ENCODE measurements at places on chromosomes 7 and 10.
A peak's percentile ranks its signal among the peaks of the same experiment; 100 is the strongest.

- H3K36me3 ChIP-seq, result peaks cover 37% of the 10 kb centered on the region
- H3K27me3 ChIP-seq, result no peaks in the 10 kb centered on the region
- H3K27ac ChIP-seq, result no peak overlapping the region
- H3K4me1 ChIP-seq, result peaks cover 11% of the 10 kb centered on the region
These were observed 89.7 kb downstream of the ATE1 start for GRCh38 chr10:121838149-121838548.

DNA sequence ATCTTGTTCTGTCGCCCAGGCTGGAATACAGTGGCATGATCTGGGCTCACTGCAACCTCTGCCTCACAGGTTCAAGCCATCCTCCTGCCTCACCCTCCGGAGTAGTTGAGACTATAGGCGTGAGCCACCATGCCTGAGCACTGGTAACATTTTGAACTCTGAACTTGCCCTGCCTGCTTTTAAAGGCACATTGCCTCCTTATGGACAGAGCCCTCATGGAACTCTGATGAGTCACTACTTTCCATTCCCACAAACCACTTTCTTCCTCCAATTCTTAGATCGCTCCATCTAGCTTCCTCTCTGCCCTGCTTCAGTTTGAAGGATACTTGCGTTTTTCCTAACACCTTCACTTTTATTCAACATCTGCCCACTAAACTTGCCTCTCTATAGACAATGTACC, 38.1 kb downstream of the PRPS1L1 start:
- no peak for DNase-seq
- H3K4me1 ChIP-seq, result no peaks in the 10 kb centered on the region
- H3K27me3 ChIP-seq, result no peaks in the 10 kb centered on the region
- H3K4me3 ChIP-seq, result no peak overlapping the region
- H3K36me3 ChIP-seq, result no peaks in the 10 kb centered on the region
- H3K27ac ChIP-seq, result no peak overlapping the region

DNA sequence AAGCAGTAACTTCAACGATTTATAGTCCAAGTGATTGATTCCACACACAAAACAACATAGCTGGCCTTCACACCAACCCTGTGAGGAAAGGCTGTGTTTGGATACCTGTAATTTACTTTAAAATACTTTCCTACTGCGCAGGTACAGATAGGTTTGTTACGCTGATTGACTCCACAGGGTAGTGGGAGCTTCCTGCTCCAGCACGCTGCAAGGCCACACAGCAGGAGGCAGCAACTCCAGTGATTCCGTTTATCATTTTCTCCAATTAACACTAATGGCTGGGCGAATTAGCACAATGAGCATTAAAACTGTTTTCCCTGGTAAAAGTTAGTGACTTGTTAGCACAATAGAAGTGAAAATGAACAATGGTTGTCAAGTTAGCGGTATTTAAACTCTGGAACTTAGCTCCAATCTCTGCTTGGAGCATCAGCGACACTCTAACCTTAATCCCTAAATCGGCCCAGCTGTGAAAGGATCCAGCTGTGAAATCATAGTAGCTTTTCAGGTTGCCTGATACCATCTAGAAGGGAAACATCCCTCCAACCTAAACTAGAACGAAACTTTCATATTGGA, 959 bp downstream of the DCLRE1C start:
- H3K27me3 ChIP-seq, result no peaks in the 10 kb centered on the region
- peaks cover 38% of the 10 kb centered on the region for H3K36me3 ChIP-seq
- H3K4me3 ChIP-seq, result peak overlapping the region; percentile 64
- H3K27ac ChIP-seq, result peak overlapping the region; percentile 96
- H3K4me1 ChIP-seq, result peaks cover 46% of the 10 kb centered on the region

- no peak for DNase-seq
- no peaks in the 10 kb centered on the region for H3K36me3 ChIP-seq
- no peaks in the 10 kb centered on the region for H3K4me1 ChIP-seq
- no peak overlapping the region for H3K27ac ChIP-seq
These were observed 170.0 kb downstream of the ELAPOR2 start for GRCh38 chr7:86889501-86889900.

DNA sequence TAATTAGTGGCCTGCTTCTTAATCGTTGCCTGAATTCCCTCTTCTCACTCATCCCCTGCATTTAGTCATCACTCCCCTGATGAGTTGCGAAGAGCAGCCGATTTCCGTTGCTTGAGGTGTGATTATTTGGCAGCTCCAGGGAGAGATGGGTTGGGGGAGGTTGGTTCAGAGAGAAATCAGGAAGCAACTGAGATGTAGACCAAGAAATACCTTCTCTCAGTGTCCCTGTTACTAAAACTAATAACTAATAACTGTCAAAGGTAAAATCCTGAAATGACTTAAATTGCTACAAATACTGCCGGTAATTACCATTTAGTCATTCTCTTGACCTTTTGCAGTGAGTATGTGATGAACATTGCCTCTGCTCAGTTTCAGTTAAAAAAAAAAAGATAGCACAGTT, 76.9 kb downstream of the ELMO1 start:
- H3K4me3 ChIP-seq, result no peak overlapping the region
- H3K4me1 ChIP-seq, result no peaks in the 10 kb centered on the region
- H3K36me3 ChIP-seq, result no peaks in the 10 kb centered on the region

DNA sequence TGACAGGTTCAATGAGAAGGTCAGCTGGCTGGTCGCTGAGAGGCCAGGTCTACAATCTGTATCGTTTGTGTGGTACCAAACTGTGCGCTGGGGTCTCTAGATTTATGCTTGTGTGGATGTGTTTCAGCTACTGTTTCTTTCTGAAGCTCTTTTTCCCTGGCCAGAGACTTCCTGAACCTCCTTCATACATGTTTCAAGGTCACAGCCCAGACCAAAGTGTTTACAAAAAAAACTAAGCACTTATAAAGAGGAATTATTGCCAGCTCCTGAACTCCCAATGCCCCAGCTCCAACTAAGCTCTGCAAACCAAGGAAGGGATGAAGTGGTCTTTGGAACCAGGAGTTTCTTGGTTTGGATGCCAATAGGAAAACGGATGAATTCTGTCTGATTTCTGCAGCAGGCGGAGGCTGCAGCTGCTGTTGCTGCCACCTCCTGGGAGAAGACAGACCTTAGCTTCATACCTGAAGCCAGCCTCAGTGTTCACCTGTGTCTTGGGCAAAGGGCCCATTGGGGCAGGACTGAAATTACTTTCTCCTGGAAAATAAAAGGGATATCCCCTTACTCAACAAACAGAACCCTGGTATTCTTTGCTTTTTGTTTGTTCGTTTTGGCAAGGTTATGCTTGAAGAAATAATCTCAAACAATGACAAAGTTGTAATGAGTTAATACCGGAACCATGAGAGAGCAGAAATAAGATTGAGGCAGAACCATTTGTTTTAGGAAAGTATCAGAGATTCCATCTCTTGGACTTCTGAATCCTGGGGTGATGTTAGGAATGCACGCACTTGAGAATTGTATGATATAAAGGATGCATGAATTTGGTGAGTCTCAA, 24.6 kb upstream of the MKLN1 start:
- no peak for DNase-seq
- H3K4me1 ChIP-seq, result no peaks in the 10 kb centered on the region
- no peaks in the 10 kb centered on the region for H3K36me3 ChIP-seq

DNA sequence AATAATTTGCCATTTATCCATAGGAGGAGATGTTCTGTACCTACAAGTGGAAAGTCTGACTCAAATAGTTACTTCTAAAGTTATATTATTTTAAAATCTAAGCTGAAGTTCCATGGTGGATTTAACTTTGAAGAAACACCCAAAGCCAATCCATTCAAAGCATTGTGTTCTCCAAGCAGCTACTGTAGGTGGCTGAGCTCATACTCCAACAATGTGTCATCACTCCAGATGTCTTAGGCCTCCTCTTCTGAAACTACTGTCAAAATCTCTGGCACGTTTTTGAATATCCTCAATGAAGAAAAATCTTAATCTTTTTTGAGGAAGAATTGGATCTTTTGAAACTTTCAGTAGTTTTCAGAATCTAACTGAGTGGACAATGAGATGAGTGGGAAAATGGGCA, 169.1 kb downstream of the PTEN start:
- peaks cover 34% of the 10 kb centered on the region for H3K4me1 ChIP-seq
- DNase-seq, result no peak
- H3K27me3 ChIP-seq, result no peaks in the 10 kb centered on the region
- no peak overlapping the region for H3K27ac ChIP-seq
- H3K4me3 ChIP-seq, result no peak overlapping the region

DNA sequence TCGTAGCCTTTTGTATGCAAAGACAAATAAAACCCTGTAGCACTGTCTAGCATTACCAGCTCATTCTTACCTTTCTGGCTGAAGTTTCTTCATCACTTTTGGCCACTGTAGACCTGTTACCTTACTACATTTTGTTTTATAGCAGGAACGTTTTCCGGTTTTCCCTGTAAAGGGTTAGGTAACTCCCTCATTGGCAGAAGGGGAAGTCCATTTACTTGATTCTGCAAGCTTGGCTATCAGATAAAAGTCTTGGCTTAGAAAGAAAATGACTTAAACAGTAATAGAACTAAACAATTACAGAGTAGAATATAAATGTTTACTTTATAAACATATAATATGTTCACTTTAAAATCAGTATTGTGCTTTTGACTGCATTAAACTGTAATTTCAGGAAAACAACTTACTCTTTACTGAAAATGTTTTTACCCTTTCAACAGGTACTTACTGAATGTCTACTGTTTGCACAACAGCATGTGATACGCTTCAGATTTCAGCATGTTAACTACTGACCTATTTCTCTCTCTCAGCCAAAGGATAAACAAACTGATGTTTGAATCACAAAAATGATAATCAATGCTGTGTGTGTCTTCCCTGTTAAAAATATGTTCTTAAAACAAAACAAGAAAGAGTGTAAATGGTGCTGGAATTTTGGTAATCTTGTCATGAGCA, 67.1 kb downstream of the OTUD1 start:
- H3K4me3 ChIP-seq, result no peak overlapping the region
- no peaks in the 10 kb centered on the region for H3K36me3 ChIP-seq
- H3K4me1 ChIP-seq, result no peaks in the 10 kb centered on the region
- no peaks in the 10 kb centered on the region for H3K27me3 ChIP-seq

GRCh38 chr7:9842301-9842700, 1131.4 kb upstream of the PHF14 start:
- no peaks in the 10 kb centered on the region for H3K36me3 ChIP-seq
- DNase-seq, result no peak
- no peak overlapping the region for H3K27ac ChIP-seq
- H3K27me3 ChIP-seq, result no peaks in the 10 kb centered on the region

DNA sequence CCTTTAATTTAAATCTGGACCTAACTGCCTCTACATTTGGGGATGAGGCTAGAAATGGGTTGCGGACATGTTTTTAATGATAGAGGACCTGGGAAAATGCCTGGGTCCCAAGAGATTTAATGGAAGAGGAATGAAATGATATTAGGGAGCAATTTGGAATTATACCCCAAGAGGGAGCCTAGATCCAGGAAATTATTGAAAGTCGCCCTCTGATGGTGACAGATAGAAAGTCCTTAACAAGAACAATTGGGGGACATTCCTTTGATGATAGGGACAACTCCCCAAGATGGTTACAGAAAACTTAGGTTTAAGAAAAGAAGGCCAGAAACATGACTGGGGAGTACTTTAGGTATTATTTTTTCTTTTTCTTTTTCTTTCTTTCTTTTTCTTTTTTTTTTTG, 9.5 kb upstream of the TSGA13 start:
- H3K4me1 ChIP-seq, result no peaks in the 10 kb centered on the region
- H3K36me3 ChIP-seq, result no peaks in the 10 kb centered on the region
- no peak overlapping the region for H3K27ac ChIP-seq
- no peak for DNase-seq
- no peaks in the 10 kb centered on the region for H3K27me3 ChIP-seq
- H3K4me3 ChIP-seq, result no peak overlapping the region

DNA sequence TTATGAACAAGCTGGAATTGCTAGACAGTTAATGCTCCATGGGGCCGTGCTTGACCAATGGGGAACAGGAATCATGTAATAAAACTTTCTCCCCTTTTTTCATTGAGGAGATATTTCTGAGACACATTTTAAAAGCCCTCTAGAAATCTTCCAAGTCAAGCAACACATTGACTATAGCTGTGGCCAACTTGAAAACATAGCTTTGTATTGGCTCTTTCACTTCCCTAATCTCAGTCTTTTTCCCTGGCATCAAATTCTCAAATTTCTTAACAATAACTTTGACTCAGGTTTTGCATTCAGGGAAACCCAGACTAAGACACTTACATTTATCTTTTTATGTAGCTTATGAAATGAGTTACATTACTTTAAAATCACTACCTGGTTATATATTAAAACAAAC, 947.1 kb upstream of the MBL2 start:
- no peak for DNase-seq
- no peak overlapping the region for H3K27ac ChIP-seq
- H3K4me3 ChIP-seq, result no peak overlapping the region
- no peaks in the 10 kb centered on the region for H3K36me3 ChIP-seq
- H3K27me3 ChIP-seq, result no peaks in the 10 kb centered on the region
- no peaks in the 10 kb centered on the region for H3K4me1 ChIP-seq

DNA sequence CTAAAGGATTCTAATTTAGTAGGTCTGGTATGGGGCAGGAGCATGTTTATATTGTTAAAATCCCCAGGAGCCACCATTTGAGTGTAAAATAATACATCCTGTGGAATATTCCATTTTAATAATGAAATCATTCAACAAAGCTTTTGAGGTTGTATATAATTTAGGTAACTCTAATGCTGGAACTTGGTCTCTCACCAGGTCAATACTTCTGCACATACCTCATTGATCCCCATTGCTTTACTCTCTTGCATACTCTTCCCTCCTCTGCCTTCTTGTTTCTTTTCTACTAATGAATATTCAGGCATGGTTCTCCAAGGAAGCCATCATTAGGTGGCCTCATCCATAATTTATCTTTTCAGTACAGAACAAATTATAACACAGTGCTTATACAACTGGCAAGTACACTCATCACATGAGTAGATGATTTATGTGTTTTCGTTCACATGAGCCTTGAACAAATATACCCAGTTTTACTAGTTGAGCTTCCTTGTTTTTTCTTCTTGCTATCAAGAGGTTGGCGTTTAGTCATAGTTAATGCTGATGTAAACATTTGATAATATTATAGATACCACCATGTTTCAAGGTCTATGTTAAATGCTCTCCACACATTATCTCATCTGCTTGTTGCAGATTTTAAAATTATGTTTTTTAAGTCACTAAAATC, 7.2 kb downstream of the PALS2 start:
- no peak overlapping the region for H3K4me3 ChIP-seq
- DNase-seq, result no peak
- H3K4me1 ChIP-seq, result peaks cover 12% of the 10 kb centered on the region

DNA sequence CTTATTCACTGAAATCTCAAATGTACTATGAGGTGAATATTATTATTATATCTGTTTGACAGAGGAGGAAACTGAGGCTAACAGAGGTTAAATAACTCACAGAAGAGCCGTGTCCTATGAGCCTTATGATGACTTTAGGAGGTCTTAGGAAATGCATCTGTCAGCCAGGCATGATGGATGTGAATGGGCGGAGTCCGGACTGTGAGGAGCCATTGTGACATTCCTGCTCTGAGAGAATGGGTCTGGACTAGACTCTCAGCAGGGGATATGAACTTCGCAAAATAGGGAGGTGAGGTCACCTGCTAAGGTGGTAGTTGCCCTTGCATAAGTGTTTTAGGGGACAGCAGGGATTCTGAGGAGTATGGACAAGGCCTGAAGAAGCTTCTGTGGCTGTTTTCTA, 153.6 kb downstream of the TMEM178B start:
- peaks cover 5% of the 10 kb centered on the region for H3K27me3 ChIP-seq
- no peak for DNase-seq
- H3K36me3 ChIP-seq, result no peaks in the 10 kb centered on the region
- H3K4me3 ChIP-seq, result no peak overlapping the region
- H3K27ac ChIP-seq, result no peak overlapping the region
